ENCODE measurements at places on chromosomes 1 and 21.
A peak's percentile ranks its signal among the peaks of the same experiment; 100 is the strongest.

GRCh38 chr1:225362805-225363204 is 65.0 kb downstream of the LBR start:
- no peak for DNase-seq

DNA sequence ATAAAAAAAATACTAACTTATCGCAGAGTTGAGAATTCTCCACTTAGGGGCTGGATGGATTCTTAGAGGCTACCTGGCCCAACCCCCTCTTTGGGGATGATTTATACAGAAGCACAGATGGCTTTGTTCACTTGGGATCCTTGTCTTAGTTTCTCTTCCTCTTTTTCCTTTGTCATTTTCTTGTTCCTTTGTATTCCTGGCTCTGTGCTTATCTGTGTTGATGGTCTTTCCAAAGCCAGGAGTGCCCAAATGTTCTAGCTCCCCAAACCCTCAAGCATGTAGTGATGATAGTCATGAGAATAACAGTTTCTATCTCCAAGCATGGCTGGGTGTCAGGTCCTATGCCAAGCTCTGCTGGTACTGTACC is 27.4 kb downstream of the EPHB2 start:
- DNase-seq = no peak

DNA sequence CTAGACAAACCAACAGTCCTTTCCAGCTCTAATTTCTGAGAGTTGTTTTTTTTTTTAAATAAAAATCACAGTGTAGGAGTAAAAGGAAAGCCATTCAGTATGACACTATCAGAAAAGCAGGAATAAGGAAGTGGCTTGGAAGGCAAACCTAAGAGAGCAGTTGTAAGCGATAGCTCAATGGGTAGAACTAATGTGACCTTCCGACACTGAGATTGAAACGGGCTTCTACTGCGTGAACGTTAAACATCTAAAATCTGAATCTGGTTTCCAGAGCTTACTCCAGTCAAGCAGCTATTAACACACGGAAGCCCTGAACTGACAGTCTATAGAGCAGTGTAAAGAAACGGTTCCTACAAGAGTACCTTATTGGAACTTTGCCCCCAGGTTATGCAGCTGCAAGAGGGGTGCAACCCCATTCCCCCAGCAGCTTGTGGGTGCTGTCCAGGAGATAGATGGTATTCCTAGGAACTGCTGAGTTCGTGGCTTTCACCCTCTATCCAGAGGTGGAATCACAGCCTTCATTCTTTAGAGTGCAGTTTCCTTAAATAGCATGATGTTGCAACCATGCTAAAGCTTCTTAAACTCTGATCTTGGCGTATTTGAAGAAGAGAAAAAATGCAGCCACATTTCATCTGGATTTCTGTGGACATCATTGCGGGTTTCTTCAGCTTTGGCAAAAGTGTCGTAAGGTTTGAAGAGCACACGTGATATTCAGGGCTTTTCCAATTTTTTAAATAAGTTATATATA is 3.3 kb upstream of the IRF2BP2 start:
- no peak for DNase-seq

GRCh38 chr1:167197692-167198091 is 23.0 kb upstream of the POU2F1 start:
- DNase-seq = no peak

DNA sequence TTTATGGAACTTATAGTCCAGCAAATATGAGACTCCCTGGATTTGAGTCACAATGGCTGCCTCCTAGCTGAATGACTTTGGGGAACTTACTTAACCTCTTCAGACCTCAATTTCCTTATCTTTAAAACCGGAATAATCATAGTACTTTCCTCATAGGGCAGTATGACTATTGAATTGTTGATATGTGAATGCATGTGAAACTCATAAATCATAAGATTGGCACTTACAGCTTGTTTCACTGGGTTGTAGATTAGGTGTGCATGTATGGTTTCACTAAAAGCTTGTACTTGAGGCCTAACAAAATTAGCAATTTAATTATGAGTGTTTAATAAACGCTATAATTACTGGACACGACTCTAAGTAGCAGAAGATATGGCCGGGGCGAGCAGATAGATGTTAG is 72.5 kb downstream of the ST6GALNAC5 start:
- no peak for DNase-seq

DNA sequence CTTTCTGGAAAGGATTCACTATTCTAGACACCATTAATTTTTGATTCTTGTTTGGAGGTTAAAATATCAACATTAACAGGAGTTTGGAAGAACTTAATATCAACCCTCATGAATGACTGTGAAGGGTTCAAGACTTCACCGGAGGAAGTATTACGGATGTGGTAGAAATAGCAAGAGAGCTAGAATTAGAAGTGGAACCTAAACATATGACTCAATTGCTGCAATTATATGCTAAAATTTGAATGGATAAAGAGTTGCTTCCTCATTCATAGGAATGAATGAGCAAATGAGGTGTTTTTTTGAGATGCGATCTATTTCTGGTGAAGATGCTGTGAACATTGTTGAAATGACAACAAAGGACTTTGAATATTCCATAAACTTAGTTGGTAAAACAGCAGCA is 77.9 kb upstream of the TNFSF4 start:
- DNase-seq = no peak

DNA sequence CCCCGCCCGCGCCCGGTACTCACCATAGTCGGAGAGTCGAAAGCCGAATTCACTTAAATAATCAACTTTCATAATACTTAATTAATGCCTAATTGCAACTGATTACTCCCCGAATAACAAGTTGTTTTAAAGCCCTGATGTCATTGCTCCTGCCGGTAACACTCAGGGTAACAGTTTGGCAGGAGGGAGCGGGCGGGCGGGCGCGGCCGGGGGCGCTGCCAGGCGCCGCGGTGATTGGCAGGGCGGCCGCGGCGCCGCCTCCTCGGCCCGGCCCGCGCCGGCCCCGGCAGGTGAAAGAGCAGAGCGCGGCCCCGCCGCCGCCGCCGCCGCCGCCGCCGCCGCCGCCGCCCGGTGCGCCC is 102.2 kb downstream of the CASZ1 start:
- DNase-seq = peak; percentile 48

GRCh38 chr21:44376606-44377005 is 23.2 kb downstream of the TRPM2 start:
- no peak for DNase-seq

DNA sequence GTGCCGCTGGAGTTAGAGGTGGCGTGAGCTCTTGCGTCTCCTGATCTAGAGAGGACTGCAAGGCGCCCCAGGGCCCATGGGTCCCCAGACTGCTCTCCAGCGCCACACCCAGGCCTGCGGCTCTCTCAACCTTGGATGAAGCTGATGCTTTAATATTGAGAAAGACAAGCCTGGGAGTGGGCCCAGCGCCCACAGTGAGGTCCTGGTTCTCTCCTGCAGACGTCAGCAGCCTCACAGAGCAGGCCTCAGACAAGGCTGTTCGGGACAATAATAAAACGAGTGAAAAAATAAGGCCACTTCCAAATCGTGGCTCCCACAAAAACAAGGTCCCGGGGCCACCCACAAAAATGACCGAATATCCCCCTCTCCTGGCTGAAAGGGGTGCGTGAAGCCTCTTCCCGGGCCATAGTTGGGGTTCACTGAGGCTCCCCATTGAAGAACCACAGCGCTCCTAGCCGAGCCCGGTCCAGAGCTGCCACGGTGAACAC is 6.0 kb upstream of the DNMT3L start:
- DNase-seq = no peak

DNA sequence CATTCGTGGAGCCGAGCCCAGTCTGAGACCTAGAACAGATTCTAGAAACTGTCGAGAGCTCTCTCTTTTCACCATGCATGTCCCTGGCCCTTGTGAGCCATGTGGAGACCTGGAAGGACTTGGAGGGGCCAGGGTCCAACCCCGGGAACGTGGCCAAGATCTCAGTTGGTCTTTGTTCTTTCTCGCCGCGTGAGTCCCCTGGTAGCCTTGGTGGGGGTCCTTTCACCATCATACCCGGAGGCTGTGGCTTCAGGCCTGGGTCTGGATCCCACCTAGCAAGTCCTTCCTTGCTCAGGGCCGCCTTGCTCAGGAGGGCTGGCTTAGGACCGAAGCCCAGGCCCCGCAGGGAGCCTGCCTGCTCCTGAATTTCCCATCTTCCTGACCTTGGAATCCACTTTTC is 168.0 kb downstream of the CAMTA1 start:
- no peak for DNase-seq

- no peak for DNase-seq
Measured at GRCh38 chr1:171654942-171655745, 2.7 kb upstream of the MYOC start.

- DNase-seq = no peak
Measured at GRCh38 chr1:98702976-98703375, 41.5 kb downstream of the SNX7 start.

DNA sequence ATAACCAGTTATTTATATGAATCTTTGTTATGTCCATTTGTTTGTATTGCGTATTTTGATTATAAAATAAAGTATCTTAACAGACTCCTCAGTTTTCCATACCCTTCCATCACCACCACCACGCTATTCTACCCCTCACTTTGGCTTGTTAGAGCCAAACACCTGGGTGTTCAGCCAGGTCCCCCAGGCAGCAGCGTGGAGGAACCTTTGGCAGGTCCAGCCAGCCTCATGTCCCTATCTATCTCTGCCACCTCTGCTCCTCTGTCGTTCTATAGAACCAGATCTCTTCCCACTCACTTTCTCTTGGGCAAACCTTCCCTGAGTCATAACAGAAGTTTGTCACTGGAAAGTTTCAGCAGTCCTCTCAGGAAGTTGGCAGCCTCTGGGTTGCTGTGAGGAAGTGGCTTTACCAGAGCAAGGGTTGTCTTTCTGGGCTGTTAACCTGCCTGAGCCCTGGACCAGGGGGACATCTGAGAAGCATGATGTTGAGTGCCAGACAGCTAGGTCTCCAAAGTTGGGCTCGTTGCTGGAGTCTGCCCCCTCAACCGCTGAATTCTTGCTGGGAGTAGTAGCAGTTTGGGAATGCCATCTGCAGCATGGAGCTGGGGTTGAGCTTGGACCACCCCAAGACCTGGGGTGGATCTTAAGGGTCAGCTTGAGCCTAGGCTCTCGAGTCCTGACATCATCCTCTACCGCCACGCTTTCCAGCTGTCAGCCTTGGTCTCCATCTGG is 996 bp upstream of the SH3BGRL3 start:
- no peak for DNase-seq
